ENCODE measurements at places on chromosomes 16 and 17.
A peak's percentile ranks its signal among the peaks of the same experiment; 100 is the strongest.

- no peak overlapping the region for H3K4me3 ChIP-seq
- no peak overlapping the region for H3K27ac ChIP-seq
- no peaks in the 10 kb centered on the region for H3K36me3 ChIP-seq
- no peaks in the 10 kb centered on the region for H3K27me3 ChIP-seq
These were observed 18.3 kb downstream of the RND2 start for GRCh38 chr17:43043307-43043706.

DNA sequence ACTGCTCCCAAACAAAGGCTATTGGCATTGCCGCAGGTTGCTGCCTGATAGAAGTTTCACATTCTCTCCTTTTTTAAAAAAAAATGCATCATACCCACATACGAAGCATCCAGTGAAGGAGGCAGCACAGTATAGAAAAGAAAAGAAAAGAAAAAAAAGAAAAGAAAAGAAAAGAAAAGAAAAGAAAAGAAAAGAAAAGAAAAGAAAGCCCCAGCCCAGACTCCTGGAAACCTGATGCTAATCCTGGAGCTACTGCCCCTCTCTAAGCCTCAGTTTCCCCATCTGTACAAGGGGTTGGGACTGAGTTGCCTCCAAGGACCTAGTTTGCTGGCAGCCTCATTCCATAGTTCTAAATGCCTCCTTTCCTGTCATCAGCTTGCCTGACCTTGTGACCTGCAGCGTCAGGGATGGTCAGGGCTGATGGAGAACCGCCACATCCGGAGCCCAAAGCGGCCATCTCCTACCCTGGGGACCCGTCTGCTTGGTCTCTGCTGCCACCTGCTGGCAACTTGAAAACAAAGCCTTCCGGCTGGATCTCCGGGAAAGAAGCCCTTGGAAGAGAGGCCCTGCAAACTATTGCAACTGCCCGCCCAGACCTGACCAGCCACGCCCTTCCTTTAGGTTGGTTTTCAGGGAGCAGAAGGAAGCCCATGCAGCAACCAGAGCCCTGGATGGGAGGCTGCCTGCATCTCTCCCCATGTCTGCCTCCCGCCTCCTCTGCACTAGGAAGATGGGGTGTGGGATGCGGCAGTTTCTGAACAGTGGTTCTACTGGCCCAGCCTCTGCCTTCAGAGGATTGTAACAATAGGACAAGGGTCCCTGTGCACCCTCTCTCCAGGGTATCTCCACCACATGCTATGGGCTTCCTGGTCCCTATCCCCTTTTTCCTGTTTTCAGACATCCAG is 13.0 kb downstream of the AIPL1 start:
- peaks cover 27% of the 10 kb centered on the region for H3K27me3 ChIP-seq
- H3K4me1 ChIP-seq = peaks cover 6% of the 10 kb centered on the region
- no peaks in the 10 kb centered on the region for H3K36me3 ChIP-seq

GRCh38 chr16:85579191-85579590 is 33.9 kb upstream of the GSE1 start:
- peaks cover 37% of the 10 kb centered on the region for H3K4me1 ChIP-seq
- no peaks in the 10 kb centered on the region for H3K27me3 ChIP-seq
- H3K27ac ChIP-seq = no peak overlapping the region

DNA sequence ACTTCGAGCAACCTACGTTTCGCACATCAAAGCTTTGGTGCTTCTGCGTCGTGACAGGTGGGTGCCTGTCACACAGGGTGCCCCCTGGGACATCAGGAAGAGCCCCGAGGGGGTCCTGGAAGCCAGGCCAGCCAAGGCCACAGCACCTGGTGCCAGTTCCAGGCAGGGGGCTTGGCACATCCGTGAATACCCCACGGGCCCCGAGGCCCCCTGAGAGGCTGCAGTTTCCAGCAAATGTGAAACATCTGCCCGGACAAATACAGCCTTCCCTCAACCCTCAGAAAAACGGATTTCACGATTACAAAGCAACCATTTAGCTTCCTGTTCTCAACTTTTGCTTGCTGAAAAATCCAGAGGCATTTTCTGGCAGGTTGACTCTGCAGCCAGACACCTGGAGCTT is 109.3 kb upstream of the METRNL start:
- H3K36me3 ChIP-seq = no peaks in the 10 kb centered on the region
- H3K27ac ChIP-seq = no peak overlapping the region
- peaks cover 9% of the 10 kb centered on the region for H3K4me1 ChIP-seq
- H3K27me3 ChIP-seq = peaks cover 3% of the 10 kb centered on the region
- H3K4me3 ChIP-seq = no peak overlapping the region
- no peak for DNase-seq

- H3K4me1 ChIP-seq = peaks cover 19% of the 10 kb centered on the region
- no peaks in the 10 kb centered on the region for H3K36me3 ChIP-seq
- peak overlapping the region; percentile 94 for H3K27ac ChIP-seq
- peak; percentile 76 for DNase-seq
- peak overlapping the region; percentile 84 for H3K4me3 ChIP-seq
These were observed 1.5 kb downstream of the COL1A1 start for GRCh38 chr17:50199803-50200456.

DNA sequence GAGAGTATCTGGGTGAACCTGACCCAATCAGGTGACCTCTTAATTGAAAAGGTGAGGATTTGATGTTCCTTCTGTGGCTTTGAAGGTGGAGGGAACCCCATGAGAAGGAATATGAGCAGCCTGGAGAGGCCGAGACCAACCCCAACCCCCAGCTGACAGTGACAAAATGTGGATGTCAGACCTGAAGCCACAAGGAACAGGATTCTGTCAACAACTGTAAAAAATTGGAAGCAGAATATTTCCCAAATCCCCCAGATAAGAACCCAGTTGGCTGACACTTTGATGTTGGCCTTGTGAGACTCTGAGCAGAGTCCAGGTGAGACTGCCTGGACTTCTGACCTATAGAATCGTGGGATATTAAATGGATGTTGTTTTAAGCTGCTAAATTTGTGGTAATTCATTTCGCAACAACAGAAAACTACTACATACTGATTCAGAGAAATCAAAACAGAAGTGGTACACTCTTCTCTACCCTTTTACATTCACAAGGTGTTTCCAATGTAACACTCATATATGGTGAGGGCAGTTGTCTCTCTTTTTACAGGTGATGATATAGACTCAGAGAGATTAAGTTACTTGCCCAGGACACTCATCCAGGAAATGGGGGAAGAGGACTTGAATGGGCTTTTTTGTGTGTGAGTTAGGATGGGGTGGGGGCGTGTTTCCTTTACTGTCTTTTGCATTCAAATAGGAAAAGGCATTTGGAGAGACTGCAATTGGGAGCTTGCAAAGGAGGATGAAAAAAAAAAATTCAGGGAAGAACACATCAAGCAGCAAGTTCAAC is 29.8 kb upstream of the SALL1 start:
- no peak overlapping the region for H3K4me3 ChIP-seq
- peaks cover 3% of the 10 kb centered on the region for H3K27me3 ChIP-seq
- no peak overlapping the region for H3K27ac ChIP-seq

DNA sequence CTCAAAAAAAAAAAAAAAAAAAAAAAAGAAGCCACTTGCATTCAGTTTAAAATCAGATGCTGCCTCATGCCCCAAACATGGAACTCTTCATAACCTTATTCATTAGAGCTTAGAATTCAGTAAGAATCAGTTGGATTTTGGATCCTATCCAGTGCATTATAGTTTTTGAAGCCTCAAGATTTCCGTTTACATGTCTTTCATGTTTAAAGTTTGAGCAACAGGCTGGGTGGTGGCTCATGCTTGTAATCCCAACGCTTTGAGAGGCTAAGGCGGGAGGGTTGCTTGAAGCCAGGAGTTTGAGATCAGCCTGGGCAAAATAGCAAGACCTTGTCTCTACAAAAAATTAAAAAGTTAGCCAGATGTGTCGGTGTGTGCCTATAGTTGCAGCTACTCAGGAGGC is 55.0 kb downstream of the SNTB2 start:
- H3K27ac ChIP-seq = no peak overlapping the region
- no peak overlapping the region for H3K4me3 ChIP-seq
- no peak for DNase-seq

DNA sequence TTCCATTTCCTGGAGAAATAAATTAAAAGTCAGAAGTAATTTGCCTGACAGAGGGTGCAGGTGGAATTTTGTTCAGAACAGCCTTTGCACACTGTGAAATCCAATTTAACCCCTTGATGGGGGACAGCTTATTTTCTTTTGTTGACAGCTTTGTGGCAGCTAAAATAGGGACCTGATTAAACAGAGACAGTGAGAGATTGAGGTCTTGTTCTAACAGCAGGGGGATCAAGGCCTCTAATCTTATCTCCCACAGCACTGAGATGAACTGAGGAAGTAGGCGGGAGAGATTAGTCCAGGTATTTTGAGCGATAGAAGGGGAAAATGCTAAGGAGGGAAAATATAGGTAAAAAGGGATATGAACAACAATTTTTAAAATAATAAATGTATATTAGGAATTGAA is 1491.4 kb upstream of the GOT2 start:
- H3K36me3 ChIP-seq = no peaks in the 10 kb centered on the region
- no peaks in the 10 kb centered on the region for H3K27me3 ChIP-seq
- no peak overlapping the region for H3K4me3 ChIP-seq
- H3K4me1 ChIP-seq = no peaks in the 10 kb centered on the region
- no peak overlapping the region for H3K27ac ChIP-seq
- no peak for DNase-seq

DNA sequence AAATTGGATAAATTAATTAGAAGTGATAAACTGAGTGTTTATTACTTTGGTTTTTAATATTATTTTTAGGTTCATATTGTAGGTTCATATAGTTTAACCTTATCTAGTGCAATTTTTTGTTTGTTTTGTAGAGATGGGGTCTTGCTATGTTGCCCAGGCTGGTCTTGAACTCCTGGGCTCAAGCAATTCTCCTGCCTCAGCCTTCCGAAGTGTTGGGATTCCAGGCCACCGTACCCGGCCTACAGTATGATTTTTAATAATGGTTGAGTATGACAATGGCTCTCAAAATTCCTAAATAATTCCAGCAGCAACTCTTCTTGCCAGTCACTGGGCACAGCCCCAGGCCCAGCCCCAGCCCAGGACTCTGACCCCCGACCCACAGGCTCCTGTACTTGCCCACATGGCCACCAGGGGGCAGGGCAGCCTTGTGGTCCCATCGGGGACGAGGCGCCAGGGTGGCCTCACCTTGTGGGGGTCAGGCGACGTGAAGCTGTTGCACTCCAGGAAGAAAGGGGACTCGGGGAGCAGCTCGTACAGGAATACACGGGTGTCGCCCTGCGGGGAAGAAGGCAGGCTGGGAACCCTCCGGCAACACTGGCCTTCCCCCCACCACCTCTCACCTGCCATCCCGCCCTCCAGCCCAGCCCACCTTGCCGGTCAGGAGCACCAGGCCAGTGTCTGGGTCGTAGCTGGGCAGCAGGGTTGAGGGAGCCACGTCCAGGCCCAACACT is 7.9 kb upstream of the PAM16 start:
- H3K27me3 ChIP-seq = no peaks in the 10 kb centered on the region
- peaks cover 9% of the 10 kb centered on the region for H3K4me1 ChIP-seq
- no peak overlapping the region for H3K27ac ChIP-seq
- peak; percentile 58 for DNase-seq
- no peaks in the 10 kb centered on the region for H3K36me3 ChIP-seq

- H3K4me1 ChIP-seq = peaks cover 47% of the 10 kb centered on the region
- H3K27ac ChIP-seq = peak overlapping the region; percentile 76
- no peak overlapping the region for H3K4me3 ChIP-seq
- no peaks in the 10 kb centered on the region for H3K36me3 ChIP-seq
- DNase-seq = no peak
These were observed 3.3 kb downstream of the ARL4D start for GRCh38 chr17:43402078-43402477.

GRCh38 chr16:83619381-83620150 is 188.2 kb upstream of the HSBP1 start:
- no peaks in the 10 kb centered on the region for H3K4me1 ChIP-seq
- H3K27me3 ChIP-seq = peaks cover 20% of the 10 kb centered on the region
- H3K4me3 ChIP-seq = no peak overlapping the region
- no peak for DNase-seq
- H3K27ac ChIP-seq = no peak overlapping the region
- H3K36me3 ChIP-seq = no peaks in the 10 kb centered on the region

DNA sequence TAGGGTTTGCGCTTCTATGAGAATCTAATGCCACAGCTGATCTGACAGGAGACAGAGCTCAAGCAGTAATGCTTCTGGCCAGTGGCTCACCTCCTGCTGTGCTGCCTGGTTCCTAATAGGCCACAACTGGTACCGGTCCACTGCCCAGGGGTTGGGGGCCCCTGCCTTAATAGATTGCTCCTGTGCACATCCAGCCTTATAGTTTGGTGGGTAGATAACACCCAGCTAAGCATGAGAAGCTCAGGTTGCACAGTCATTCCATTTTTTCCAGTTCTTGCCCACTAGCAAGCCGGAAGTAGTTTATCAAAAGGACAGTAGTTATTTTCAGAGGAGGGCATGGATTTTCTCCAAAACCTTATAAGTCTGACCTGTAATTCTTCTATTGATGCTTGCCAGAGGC is 7.6 kb downstream of the KRTAP1-5 start:
- no peak overlapping the region for H3K4me3 ChIP-seq
- H3K27me3 ChIP-seq = peaks cover 10% of the 10 kb centered on the region
- peaks cover 7% of the 10 kb centered on the region for H3K4me1 ChIP-seq
- H3K36me3 ChIP-seq = peaks cover 13% of the 10 kb centered on the region
- no peak for DNase-seq
- no peak overlapping the region for H3K27ac ChIP-seq

GRCh38 chr17:41324180-41325075 is 8.9 kb upstream of the KRTAP17-1 start:
- no peak overlapping the region for H3K4me3 ChIP-seq
- no peak for DNase-seq
- no peaks in the 10 kb centered on the region for H3K36me3 ChIP-seq
- peaks cover 29% of the 10 kb centered on the region for H3K4me1 ChIP-seq
- no peaks in the 10 kb centered on the region for H3K27me3 ChIP-seq
- peak overlapping the region; percentile 82 for H3K27ac ChIP-seq

DNA sequence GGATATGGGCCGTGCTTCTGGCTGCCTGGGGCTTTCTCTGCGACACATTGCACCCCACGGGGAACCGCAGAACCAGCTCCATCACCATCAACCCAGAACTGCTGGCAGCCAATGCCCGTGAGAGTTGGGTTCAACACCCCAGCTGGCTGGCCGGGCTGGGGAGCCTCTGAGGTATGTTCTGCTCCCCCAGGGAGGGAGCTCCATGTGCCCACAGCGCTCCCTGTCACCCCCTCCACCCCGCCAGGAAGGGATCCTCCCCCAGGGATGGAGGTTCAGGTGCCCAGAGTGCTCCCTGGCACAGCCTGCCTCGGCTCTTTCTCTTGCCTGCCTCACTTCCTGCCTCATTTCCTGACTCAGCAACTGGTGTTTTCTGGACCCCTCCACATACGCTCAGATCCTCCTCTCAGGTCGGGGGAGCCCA is 24.2 kb upstream of the MPRIP start:
- DNase-seq = no peak
- H3K27me3 ChIP-seq = no peaks in the 10 kb centered on the region
- no peak overlapping the region for H3K4me3 ChIP-seq
- H3K36me3 ChIP-seq = no peaks in the 10 kb centered on the region
